ENCODE measurements at places on chromosomes 3 and 15. TPM values are rescaled to one million over a fixed set of nuclear protein-coding genes. Genes with fewer than 3 reads are reported as not detected.

LYZL4 gene
- not detected for total RNA-seq

PAQR9 gene
- total RNA-seq, result 10.7 TPM

CILP gene
- total RNA-seq, result 24.0 TPM

CYP19A1 gene
- 0.40 TPM for total RNA-seq

CIDEC gene
- total RNA-seq, result 1.9 TPM

WDR72 gene
- total RNA-seq, result not detected

CCDC14 gene
- total RNA-seq, result 10.0 TPM

HOMER2 gene
- total RNA-seq, result 41.6 TPM

REC114 gene
- not detected for total RNA-seq

MGLL gene
- total RNA-seq, result 45.7 TPM

MESP2 gene
- total RNA-seq, result 0.19 TPM

KLHL40 gene
- 0.57 TPM for total RNA-seq

ZNF609 gene
- total RNA-seq, result 15.3 TPM

NEK4 gene
- total RNA-seq, result 17.1 TPM

- DNase-seq, result no peak
Observed at GRCh38 chr3:125017406-125017805, 38.4 kb downstream of the HEG1 start.

DNA sequence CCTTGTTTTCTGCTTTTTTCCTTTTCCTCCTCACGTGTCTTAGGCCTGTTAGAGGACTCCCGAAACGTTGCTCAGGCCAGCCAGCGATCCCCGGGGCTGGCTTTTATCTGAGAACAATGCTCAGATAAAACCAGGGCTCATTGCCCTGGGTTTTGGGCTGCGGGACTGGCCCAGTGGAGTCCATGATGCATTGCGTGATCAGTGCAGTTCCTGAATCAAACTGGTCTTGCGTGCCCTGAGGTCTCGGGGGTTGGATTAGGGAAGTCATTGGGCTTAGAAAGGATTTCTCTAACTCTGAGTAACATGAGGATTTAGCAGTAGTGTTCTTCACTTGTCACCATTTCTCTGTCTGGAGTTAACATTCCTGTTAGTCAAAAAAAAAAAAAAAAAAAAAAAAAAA, 66.3 kb downstream of the CCR1 start:
- no peak for DNase-seq

- no peak for DNase-seq
Observed at GRCh38 chr15:41876007-41876406, 17.8 kb downstream of the SPTBN5 start.

GRCh38 chr15:32104061-32104995, 74.0 kb downstream of the CHRNA7 start:
- DNase-seq, result no peak

- no peak for DNase-seq
Observed at GRCh38 chr15:100201376-100202280, 140.1 kb downstream of the ADAMTS17 start.

DNA sequence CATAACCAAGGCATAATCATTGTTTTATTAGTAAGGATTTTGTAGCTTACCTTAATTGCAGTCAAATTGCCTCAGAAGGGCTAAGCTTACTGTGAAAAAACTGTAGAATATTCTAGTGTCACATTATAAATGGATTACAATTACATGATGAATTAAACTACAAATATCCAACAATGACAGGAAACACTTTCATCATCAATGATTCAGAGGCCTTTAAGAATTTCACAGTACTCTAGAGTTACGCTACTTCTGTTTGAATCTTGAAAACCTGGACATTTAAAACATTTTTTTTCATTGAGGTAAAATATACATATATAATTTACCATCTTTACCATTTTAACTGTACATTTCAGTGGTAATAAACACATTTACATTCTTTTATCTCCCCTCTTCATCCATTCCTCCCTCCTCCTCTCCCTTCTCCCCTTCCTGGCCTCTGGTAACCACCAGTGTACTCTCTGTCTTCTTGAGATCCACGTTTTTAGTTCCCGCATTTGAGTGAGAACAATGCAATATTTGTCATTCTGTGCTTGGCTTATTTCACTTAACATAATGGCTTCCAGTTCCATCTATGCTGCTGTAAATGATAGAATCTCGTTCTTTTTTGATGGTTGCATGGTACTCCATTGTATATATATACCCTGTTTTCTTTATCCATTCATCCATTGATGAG, 54.7 kb downstream of the GJD2 start:
- no peak for DNase-seq

DNA sequence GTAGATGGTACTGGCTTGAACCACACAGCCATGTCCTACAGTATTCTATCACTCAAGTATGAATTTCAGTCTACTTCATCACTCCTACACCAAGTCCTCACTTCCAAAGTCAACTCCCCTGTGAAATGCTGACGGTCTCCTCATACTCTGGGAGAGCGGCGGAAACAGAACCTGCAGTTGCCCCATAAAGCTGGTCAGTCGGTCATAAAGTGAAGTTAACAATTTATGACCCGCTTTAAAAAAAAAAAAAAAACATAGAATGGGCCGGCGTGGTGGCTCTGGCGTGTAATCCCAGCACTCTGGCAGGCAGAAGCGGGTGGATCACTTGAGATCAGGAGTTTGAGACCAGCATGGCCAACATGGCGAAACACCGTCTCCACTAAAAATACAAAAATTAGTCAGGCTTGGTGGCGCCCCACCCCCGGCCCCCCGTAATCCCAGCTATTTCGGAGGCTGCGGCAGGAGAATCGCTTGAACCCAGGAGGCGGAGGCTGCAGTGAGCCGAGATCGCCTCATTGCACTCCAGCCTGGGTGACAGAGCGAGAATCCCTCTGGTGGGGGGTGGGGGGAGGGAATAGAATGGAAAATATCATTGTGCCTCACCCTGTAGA, 2.1 kb downstream of the TRANK1 start:
- peak; percentile 47 for DNase-seq

- DNase-seq, result no peak
Observed at GRCh38 chr3:71429597-71429988, 153.9 kb downstream of the FOXP1 start.

GRCh38 chr3:105067361-105067760, 299.3 kb upstream of the ALCAM start:
- DNase-seq, result no peak

DNA sequence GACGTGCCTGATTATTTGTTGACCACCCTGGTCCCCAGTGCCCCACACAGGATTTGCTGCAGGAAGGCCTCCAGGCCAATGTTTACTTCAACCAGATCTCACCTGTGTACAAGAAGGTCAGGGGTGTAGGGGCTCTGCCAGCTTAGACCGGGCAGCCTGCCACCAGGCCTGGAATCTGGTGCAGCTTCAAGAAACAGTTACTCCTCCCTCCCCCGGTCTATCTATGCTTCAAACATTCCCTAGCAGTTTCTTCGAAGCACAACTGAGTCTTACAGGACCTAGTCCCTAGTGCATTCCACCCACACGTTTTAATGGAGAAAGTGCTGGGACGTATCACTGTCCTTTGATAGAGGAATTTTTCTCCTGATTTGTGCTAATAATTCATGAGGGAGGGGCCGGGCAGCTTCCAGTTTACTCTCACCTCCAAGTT, 8.0 kb downstream of the SH3BP5 start:
- peak; percentile 70 for DNase-seq

GRCh38 chr3:121477589-121477988, 68.2 kb downstream of the POLQ start:
- DNase-seq, result no peak

DNA sequence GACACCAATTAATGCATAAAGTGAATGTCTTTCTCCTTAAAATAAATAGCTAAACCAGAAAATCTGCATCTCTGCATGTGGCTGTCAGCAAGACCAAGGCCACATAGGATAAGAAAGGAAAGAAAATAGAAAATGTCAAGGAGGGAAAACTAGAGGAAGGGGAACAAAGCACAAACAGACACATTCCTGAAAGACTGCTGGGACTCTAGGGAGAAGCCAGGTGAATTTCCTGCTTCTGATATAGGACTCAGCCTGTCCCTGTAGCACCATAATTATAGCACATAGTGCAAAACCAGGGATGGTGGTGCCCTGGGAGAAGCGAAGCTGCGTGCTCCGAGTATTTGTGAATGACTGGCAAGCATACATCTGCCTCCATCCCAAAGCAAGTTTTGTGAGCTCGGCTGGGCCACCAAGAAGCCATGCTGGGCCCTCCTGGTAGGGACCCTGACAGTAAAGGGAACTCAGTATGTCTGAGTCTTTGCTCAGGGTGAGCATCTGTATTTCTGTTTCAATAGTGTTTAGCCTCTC, 14.2 kb downstream of the FSTL1 start:
- DNase-seq, result no peak

DNA sequence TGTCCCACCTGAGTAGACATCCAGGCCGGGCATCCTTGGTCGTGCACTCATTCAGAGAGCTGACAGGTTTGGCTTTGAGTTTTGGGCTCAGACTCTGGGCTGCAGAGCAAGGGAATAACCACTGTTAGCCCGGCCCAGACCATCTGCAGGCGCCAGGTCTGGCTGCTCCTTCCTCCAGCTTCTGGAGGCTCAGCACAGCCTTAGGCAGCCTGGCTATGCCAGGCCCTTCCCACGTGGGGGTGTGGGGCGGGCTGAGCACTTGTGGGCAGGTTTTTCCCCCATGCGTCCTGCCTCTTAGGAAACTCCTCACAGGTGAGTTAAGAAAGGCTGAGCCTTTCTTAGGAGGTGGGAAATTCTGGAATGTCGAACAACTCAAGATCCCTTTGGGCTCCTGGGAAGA, 11.2 kb downstream of the PLA2G4B start:
- DNase-seq, result no peak

- no peak for DNase-seq
Observed at GRCh38 chr15:48579945-48580671, 65.4 kb downstream of the FBN1 start.

- no peak for DNase-seq
Observed at GRCh38 chr3:104245261-104245660, 1121.4 kb upstream of the ALCAM start.

DNA sequence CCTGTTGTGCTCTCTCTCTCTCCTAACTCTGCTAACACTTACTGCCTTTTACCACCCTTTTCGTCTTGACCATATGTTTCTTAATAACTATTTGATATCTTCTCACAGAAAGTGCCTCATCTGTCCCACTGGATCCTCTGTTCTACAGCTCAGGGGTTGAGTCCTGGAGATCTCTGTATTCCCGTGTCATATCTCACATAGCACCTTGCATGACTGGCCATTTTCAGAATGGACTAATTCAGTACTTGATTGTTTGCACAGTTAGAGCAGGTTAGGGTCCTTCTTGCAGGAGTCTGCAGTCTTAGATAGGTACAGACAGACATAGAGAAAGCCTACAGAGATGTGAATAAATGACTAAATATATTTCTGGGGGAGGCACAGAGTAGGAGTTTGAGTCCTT, 20.9 kb downstream of the HACD3 start:
- DNase-seq, result no peak

GRCh38 chr15:31782016-31782783, 248.1 kb upstream of the CHRNA7 start:
- DNase-seq, result no peak

DNA sequence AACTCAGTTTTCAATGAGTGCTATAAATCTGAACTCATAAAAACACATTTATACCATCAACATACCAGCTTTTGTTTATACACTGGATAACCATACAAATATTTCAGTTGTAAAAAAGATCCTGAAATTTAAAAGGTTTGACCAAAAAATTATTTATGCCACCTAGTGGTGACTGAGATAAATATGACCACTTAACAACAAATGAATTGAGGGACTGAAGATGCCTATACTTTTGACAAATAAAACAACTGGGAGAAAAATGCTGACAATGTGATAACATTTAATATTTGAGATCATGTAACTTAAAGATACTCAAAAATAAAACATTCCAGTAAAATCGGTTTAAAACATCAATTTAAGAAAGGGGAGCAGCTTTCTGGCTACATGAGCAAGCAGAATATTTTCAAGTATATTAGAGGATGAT, 30.4 kb downstream of the ATG3 start:
- no peak for DNase-seq

GRCh38 chr15:73812806-73813465, 59.8 kb upstream of the INSYN1 start:
- DNase-seq, result no peak

DNA sequence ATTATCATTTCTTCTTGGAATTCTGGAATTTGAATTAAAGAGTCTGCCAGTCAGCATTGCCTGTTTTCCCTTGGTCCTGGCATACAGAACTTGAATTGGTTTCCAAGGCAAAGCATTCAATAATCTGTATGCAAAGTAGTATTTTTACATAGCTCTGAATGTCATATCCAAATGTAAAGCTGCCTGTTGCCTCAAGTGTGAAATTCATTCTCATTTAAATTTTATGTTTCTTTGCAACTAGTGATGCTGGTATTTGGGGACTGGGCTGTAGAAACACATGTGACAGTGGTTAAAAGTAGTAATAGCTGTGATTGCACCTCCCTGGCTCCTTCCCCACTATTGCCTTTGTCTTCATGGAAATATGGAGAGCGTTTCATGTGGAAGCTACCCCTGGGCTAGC, 743.9 kb upstream of the GOLIM4 start:
- DNase-seq, result no peak

All from cardiac septum (tissue), 1 donor.